Stimulated activated CD8-positive, alpha-beta memory T cell treated with anti-CD3 and anti-CD28 coated beads, Interleukin-4, amount 100 ng/mL, for 4 hours (primary cell): ENCODE measurements at places on chromosomes 11 and 22.

- DNase-seq: no peak
These were observed 78.9 kb upstream of the SPON1 start for GRCh38 chr11:13883589-13883988.

DNA sequence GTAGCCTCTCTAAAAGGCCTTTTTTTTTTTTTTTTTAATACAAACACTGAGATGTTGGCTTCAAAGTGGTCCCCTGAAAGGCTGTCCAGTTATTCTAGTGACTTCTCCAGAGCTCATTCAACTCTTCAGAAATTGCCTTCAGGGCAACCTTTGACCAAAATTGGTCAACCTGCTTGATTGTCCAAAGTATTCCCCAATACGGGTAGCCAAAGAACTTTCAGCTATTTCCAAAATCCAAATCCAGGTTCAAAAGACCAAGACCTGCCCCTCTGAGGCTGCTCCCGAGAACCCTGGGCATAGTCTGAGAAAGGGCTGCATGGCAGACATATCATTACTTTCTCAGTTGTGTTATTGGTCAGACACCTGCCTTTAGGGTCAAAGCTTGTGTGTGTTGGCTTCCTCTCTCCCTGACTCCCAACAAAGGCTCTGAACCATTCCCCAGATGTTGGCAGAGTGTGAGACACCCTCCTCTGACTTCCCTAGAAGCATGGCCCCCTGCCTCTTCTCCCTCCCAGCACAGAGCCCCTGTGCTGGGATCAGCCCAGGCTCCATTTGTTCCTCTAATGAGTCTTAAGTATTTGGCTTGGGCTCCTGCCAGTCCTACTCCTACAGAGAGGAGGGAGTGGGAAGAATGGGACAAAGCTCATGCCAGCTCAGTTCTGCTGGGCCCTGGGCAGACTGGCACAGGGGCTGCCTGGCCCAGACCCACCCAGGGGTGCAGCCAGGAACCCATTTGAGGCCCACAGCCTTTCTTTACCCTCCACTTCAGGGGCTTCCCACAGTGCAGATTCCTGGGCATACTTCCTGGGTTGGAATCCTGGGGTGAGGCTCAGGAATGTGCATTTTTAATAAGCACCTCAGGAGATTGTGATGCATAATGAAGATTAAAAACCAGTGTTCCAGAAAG lies 30.3 kb downstream of the TNKS1BP1 start:
- no peak for DNase-seq

DNA sequence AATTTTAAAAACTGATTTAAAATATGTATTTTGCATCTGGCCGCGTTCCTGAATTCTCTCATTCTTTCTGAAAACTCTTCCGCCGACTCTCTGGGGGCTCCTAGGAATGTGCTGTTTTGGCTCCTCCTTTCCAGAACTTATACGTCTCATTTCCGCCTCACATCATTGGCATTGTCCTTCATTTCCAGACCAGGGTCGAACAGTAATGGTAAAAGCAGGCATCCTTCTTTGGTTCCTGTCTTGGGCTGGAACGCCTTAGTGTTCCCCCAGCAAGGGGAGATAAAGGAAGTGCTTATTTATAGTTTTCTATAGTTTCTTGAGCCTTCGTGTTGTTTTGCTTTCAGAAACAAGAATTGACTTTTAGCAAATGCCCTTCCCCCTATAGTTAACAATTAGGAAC lies 10.9 kb upstream of the TNNT3 start:
- no peak for DNase-seq

GRCh38 chr22:49544286-49544685 lies 283.4 kb downstream of the BRD1 start:
- no peak for DNase-seq

- DNase-seq: no peak
These were observed 40.0 kb downstream of the TENM4 start for GRCh38 chr11:79400717-79401330.

DNA sequence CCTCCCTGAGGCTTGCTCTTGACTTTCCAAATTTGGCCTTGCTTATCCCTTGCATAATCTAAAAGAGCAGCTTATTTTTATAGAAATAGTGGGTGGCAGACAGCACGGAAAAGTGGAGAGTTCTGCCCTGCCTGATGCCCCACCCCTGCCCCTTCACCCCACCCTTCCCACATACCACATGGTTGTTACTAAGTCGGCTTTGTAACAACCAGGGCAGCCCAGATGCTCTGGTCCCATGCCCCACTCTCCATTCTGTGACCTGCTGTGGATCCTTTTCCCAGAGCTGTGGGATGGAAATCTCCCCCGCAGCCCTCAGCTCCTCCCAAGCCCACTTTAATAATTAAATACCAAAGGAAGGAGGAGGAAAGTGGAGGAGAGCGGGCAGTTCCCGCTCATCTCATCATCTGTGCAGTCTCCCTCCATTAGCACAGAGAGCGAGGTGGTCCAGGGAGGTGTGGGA lies 10.9 kb downstream of the MRGPRF start:
- DNase-seq: no peak

DNA sequence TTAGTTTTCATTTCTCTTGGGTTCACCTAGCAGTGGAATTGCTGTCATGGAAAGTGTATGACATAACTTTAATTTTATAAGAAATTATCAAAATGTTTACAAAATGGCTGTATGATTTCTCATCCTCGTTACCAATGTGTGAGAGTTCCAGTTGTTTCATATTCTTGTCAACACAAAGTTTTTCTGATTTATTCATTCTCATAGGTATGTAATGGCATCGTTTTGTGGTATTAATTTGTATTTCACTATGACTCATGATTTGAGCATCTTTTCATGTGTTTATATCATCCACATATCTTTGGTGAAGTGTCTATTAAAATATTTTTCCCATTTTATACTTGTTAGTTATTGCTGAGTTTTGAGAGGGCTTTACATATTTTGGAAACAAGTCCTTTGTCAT lies 5.5 kb downstream of the FAM111B start:
- no peak for DNase-seq

DNA sequence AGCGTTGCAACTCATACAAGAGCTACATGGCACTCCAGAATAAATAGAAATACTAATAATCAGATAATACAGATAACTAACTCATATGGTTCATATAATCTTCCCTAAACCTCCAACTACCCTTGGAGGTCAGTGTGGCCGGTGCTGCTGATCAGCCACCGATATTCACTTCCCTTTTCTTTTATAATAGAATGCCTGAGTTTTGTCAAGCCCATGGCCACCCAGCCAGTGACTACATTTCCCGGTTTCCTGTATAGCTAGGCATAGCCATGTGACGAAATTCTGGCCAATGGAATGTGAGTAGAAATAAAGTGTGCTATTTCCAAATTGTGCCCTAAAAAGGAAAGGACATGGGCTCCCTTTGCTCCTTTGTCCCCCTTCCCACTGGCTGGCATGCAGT lies 5.9 kb upstream of the CAT start:
- no peak for DNase-seq

- DNase-seq: no peak
These were observed 336.8 kb upstream of the NCAM1 start for GRCh38 chr11:112624431-112624830.

DNA sequence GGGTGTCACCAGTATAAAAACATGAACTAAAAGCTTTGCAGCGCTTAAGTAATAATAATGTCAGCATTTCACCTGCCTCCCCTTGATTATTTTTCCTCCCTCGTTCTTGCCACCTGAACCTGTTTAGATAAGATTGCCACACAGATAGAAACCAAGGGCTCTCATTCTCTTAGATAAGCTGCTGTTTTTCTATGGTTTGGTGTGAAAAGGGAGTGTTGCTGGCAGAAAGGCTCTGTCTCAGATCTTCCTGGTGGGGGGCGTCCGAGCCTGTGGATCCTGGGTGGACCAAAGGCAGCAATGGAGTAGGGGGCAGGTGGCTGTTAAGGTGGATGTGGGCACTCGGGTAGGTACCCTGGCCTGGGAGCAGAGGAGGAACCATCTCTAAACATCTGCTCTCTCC lies 147.5 kb downstream of the ST3GAL4 start:
- DNase-seq: no peak

DNA sequence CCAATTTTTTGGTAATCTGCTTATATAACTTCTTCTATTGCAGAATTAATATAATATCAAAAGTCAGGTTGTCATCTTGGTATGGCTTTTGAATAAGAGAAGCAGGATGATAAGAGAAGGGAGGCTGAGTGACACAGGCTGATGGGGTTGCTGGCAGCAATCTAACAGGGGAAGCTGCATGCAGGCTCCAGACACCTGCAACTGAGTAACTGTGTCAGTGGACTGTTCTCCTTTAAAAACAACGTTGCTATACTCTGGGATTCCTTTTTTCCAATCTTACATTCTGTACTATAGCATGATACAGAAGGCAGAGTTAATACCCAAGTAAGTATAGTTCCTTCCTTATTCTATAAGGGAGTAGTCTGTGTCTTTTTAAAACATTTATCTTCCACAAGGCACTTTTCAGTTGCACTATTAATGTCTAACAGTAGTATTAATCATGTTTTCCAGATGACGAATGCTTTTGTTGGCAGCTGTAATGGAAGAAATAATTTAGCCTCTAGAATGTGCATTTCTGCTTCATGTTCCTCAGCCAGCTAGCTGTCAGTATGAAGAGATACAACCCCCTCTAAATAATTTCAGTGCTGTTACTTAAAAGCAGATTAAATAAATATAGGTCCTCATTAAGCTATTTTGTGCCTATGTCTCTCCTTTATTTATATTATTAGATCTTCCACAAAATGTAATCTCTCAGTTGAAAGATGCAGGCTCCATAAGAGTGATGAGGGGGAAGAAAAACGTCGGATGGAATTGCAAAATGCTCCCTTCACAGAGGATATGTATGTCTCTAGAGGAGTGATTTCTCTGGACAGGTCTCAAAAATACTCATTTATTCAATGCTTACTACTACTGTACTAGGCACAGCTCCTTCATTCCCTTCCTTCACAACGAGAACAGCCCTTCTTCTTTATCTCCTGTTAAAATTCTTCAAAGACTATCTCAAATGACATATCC lies 50.8 kb downstream of the ATG16L2 start:
- no peak for DNase-seq

DNA sequence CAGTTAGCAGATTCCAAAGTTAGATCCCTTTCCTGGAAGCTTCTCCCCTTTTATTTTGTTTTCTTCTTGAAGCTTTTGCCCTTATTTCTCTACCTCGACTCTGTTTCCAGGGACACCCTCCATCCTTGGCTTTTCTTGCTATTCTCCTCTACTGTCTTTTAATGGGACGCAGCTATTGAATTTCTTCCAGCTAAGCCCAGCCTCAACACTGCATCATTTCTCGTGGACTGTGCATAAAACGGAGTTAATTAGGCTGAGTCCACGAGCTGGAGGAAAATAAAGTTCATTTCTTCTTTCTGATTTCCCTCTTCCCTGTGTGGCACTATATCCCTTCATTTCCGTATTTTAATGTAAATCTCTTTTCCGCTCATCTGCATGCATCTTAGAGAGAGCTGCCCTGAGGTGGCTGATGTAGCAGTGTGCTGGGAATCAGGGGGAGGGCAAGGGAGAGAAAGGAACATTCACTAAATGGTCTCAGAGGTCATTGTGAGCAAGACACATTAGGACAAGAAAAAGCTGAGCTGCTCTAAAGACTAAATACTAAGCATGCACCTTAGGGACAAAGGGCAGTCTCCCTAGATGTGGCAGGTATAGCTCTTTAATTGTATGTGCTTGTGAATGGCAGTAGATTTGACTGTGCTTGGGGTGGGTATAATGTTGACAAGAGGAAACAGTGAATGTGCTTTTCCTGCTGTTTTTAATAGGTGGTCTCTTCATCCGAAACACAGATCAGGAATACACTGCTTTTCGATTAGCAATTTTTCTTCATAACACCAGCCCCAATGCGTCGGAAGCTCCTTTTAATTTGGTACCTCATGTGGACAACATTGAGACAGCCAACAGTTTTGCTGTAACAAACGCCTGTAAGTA lies 1.9 kb downstream of the GRIA4 start:
- no peak for DNase-seq

DNA sequence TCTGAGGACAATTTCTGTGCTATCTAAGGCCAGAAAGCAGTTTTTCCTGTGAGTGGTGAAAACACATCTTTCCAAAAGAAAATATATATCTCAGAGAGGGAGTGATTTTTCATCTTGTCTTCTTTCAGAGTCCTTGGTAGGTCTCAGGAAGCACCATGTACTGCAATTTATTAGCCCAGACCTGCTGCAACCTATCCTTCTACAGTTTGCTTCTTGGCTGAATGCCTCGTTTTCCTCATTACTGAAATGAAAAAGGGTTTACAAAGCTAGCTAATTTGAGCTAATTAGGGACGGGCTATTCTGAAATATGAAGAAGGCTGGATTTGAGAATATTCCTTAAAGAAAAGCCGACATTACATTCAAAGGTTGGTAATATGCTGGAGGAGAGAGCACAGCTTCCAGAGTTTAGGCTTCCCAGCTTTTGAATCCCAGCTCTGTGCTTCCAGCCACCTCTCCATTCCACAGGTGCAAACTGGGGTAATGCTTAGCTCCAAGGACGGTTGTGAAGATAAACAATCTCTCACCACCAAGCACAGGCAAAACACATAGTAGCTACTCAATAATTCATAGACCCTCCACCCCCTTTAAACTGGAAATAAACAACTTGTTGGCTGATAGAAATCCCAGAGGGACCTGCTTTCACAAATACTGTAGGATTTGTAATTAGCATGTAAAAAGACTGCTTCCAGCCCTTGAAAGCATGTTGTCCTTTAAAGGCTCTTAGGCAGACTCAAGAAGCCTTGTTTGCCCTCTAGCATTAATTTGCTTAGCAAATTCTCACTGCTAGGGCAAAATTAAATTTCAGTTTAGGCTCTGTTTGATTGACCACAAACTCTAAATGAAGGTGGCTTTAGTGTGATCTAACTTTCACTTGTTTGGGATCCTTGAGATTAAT lies 24.5 kb upstream of the SESN3 start:
- DNase-seq: no peak

DNA sequence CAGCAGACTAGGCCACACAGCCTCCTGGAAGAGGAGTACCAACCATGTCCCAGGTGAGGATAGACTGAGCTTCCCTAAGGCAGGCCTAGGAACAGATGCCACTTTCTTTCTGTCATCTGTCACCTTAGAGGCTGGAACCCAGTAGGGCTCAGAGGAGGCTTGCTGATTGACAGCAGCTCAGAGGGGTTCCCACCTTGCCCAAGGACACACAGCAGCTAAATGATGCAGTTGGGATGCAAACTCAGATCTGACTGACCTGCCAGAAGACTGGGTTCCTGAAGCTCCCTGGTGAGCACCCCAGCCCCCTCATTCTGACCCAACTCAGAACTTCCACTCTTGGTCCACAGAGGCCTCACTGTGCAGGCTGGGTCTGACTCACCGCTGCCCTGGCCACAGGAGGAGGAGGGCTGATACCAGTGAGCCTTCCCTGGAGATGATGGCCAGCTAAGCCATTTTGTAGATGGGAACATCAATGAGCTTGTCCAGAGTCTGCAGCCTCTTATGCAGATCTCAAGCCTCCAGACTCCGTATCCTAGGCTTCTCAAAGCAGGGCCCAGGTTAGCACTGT lies 14.0 kb downstream of the CAPN5 start:
- DNase-seq: no peak
